ENCODE measurements at places on chromosomes 5 and 9.
A peak's percentile ranks its signal among the peaks of the same experiment; 100 is the strongest.

DNA sequence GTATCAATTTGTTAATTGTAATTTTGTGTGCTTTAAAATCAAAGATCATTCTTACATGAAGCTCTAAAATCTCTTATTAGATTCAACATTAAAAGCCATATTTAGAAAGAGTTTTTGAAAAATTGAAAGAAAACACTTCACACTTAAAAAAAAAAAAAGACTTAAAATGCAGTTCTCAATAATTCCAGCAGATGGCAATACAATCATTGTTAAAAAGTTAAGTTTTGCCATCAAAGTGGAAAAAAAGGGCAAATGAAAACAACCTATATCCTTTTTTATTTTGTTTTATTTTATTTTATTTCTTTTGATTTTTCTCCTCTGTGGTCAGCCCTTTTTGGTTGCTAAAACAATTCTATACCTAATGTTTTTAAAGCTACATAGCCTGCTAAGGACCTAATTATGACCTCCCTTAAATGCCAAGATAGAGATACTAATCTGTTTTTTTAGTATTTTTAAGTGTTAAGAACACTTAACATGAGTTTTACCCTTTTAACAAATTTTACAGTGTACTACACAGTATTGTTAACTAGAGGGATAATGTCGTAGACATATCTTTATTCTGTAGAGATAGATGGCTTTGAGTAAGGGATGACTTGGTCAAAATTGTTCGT is 154.2 kb upstream of the DAB2 start:
- no peak for DNase-seq

DNA sequence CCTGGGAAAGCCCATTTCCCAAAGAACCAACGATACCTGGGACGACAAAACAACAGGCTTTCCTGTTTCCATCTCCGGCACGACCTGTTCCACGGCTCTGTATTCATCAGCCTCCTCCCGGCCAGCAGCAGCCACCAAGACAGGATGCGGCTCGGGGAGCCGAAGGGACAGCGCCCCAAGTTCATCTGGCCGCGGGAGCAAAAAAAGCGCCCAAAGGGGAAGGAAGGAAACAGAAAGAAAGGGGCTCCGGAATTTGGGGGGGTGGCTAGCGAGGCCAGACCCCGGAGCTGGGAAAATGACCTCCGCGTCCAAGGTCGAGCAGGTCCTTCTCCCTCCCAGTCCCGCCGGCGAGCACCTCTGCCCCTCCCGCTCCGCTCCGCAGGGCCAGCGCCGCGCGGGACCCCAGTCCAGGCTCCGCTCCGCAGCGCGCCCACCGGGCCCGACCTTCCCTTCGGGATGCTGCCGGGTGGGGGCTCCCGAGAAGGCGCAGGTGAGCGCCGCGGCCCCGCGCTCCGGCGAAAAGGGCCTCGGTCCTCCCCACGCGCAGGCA is 608 bp downstream of the ELOVL7 start:
- no peak for DNase-seq

GRCh38 chr9:27388150-27388549 is 91.2 kb upstream of the EQTN start:
- DNase-seq: no peak

DNA sequence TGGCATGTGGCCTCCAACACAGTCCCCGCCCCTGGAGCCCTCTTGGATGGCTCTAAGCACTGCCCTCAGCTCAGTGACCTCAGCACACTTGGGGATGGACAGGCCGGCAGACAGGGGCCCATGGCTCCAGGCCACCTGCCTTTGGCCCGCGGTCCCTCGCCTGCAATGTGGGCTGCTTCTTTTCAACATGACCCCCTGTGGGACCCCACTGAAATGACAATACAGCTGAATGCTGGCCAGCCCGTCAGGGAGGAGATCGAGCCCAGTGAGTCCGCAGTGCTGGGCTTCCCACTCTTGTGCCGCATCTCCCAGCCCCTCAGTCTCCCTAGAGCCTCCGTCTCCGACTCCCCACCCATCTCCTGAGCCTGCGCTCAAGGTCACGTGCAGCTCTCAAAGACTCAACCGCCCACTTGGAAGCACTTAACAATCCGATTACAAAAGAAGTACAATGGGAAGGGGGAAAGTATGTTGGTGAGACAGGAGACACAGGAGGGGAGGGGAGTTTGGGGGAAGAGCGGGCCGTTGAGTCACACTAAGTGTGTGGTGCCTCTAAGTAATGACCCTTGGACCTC is 238.9 kb downstream of the HSPA4 start:
- DNase-seq: no peak

DNA sequence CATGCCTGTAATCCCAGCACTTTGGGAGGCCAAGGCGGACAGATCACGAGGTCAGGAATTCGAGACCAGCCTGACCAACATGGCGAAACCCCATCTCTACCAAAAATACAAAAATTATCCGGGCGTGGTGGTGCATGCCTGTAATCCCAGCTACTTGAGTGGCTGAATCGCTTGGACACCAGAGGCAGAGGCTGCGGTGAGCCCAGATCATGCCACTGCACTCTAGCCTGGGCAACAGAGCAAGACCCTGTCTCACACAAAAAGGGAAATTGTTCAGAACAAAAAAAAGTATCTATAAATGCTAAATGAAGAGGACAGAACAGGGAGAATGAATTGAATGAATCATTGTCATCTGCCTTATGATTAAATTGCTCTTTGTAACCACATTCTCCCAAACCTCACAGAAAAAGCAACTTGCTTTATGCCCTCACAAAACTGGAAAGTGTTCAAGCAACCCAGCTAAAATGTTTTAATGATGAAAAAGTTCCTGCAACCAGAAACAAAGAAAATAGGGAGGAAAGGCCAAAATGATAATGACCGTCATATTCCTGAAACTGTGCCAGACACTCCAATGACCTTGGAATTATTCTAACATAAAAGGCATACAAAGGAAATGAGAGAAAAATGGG is 83.7 kb downstream of the SERINC5 start:
- DNase-seq: no peak

DNA sequence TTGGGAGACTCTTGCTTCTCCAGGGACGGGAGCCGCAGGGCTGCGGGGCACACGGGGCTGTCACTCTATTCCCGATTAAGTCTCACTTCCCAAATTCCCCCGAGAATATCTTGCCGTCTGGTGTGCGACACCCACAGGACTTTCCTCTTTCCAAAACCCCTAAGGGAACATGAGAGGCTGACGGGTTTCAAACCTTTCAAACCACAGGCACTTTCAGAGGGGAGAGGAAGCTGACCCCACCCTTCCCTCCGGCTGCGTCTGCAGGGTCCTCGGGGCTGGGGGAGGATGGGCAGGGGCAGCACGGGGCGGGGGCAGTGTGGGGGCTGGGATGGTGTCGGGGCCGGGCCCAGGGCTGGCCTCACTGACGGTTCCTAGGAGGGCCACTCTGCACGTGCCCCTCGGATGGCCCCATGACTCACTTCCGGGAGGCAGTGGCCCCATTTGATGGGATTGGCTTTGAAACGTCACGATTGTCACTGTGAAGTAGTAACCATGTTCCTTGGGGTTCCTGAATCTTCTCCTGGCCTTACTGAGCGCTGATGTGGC is 38.2 kb downstream of the SLC9A3 start:
- DNase-seq: no peak

DNA sequence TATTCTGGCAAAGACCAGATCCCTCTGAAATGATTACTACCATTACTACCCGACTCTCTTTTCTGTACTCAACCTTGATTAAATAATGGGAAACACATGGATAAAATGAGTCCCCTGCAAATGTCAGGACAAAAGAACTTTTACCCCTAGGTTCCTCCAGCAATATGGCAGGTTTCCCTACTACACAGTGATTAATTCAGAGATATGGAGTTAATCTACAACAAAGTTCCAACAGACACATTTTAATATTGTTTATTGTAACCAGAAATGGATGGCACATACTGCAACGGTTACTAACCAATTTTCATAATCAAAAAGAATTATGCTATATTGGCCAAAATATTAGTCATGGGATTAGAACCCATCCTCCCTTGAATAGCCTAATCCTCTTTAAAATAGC is 294.8 kb downstream of the ATPSCKMT start:
- no peak for DNase-seq

DNA sequence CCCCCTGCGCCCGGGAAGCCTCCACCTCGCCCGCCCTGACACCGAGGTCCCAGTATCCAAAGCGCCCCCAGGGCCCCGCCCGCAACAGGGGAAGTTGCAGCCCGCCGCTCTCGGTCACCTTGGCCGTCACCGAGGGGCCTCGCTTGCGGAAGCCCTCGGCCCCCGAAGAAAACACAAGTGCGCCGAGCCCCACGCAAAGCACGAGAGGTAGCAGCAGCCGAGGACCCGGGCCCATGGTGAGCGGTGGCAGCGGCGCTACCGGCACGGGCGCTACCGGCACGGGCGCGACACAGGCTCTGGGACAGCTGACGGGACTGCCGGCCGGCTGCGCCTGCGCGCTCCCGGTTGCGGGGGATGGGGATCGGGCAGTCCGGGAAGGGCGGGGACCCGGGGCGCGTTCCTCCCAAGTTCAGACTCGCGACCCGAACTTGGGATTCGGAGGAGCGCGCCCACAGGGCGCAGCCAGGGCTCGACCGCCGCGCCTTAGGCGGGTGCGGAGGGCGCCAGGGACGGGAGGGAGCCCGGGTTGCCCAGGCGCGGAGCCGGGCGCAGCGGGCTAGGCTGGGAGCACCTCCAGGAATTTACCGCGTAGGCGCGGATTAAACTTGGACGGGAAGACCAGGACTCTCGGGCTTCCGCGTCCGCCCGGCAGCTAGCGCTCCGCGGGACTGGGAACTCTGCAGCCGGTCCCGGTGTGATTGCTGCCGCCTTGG is at the start of gene PPIC:
TSS of gene PPIC (minus strand) at position 335 of the 713 bp plus-strand sequence. CDS start at position 235, 100 bp downstream.
- peak; percentile 41 for DNase-seq

DNA sequence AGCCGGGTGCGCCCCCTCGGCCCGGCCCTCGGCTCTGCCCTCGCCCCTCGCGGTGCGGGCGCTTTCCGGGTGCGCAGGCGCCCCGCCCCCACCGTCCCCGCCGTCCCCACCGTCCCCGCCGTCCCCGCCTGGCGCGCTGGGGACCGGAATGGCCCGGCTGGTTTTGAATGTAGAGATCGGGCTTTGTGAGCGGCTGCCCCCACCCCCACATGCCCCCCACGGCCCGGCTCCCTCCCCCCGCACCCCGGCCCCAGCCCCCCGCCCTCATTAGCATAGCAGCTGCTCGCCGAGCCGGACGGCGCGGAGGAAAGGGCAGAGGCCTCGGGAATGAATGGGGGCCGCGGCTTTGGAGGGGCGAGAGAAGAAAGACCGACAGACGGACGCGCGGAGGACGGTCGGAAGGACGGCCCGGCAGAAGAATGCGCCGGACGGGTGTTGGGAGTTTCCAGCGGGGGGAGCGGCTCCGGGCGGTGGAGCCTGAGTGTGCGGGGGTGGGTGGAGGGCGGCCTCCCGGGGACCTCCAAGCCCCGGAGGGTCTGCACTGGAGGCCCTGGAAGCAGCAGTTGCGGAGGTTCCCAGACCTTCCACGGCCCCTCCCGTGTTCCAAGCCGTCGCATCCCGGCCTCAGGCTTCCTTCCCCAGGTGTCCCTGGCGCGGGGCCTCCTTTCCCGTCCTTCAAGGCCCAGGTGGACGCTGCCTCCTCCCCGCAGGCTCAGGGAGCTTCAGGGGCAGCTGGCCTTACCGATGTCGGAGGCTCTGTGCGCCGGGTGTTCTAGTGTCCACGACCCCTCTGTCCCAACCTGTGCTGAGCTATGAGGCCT is 6.0 kb downstream of the NRARP start:
- no peak for DNase-seq

GRCh38 chr9:126974594-126974993 is 60.0 kb downstream of the RALGPS1 start:
- no peak for DNase-seq
